Activated CD4-positive, alpha-beta T cell treated with anti-CD3 and anti-CD28 coated beads, Interleukin-2, amount 50 U/mL, for 24 hours (primary cell): ENCODE measurements at places on chromosomes 2 and 18.

DNA sequence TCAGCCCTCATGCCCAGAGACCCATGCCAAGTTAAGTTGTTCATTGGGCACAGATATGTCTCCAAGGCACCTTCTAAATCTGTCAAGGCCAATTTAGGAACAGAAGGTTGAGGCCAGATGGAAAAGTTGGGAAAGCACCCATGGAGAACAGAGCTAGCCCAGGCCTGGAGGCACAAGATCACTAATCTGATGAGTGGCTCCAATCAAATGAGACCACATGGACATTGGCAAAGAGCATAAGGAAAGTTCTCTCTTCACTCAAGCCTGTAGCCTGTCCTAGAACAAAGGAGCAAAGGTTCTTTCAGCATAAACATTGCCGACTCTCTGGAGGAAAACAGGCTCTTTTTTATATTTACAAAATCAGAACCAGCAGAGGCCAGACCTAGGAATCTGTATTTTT is 154.8 kb downstream of the RNF152 start:
- DNase-seq, result no peak

DNA sequence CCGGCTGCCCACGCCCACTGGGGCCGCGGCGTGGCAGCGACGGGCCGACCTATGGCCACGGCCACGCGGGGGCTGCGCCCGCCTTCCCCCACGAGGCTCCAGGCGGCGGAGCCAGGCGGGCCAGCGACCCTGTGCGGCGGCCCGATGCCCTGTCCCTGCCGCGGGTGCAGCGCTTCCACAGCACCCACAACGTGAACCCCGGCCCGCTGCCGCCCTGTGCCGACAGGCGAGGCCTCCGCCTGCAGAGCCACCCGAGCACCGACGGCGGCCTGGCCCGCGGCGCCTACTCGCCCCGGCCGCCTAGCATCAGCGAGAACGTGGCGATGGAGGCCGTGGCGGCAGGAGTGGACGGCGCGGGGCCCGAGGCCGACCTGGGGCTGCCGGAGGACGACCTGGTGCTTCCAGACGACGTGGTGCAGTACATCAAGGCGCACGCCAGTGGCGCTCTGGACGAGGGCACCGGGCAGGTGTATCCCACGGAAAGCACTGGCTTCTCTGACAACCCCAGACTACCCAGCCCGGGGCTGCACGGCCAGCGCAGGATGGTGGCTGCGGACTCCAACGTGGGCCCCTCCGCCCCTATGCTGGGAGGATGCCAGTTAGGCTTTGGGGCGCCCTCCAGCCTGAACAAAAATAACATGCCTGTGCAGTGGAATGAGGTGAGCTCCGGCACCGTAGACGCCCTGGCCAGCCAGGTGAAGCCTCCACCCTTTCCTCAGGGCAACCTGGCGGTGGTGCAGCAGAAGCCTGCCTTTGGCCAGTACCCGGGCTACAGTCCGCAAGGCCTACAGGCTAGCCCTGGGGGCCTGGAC is 253.2 kb downstream of the GLI2 start:
- no peak for DNase-seq

DNA sequence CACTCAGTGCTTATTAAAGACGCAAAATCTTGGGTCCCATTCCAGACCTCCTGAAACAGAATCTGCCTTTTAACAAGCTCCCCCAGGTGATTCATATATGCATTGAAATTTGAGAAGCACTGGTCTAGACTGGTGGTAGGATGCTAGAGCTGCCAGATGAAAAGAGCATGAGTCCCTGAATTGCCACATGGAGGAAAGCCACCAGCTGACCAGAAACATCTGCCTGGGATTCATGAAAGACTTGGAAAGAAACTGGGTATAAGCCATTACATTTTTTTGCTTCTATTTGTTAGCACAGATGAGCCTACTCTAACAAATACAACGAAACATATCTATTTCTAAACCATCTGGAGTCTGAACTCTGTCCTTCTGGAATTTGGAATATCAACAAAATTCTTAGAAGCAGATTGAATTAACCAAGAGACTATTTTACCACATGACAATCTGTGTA is 228.9 kb downstream of the RBM43 start:
- DNase-seq, result no peak

GRCh38 chr2:49123600-49123999 is 30.7 kb downstream of the FSHR start:
- no peak for DNase-seq

DNA sequence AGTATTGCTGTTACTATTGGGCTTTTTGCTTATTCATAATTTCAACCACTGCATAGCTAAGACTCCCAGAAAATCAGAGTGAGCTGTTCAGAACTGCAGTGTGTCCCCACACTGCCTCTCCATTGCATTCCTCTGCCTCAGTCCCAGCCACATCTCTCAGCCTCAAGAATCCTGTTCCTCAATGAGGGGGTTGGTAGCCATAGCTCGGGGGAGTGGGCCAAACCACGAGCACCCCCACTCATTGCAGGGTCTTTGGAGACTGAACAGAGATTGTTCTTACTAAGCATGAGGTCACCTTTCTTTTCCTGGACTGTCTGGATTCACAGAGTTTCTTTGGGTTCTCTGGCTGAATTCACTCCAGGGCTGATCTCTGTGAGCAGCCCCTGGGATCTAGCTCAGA is 161.1 kb downstream of the GFPT1 start:
- no peak for DNase-seq

DNA sequence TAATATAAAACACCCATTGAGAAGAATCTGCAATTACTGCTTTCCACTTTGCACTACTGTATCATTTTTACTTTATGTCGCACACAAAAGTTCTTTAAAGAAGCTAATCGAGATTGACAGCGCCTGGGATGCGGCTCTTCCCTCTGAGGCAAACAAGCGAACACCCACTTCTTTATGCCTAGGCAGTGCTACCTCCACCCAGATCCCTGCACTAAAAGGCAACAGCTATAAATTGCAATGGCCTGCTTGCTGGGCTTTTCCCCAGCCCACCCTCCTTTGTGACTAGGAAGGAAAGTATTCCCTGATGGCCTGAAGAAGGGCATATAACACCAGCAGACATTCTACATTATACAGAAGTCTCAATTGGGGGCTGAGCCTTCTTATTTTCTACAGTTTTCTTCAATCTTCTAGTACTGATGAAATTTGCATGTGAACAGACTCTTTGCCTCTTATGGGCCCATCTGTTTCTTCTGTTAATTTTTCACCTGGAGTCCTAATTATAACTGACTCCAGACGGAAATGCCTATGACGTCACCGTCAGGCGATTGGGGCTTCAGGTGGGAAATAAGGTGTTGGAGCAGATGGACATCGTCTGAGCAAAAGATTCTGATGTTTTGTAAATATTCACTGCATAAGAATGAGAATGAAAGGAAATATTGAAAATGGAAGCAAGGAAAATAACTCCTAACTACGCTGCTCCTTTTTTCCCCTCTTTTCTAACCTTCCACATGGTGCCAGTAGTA is 138.9 kb upstream of the DCC start:
- DNase-seq, result no peak

GRCh38 chr2:233968556-233968955 is 51.4 kb downstream of the TRPM8 start:
- no peak for DNase-seq

GRCh38 chr2:207624185-207625013 is 795 bp downstream of the METTL21A start:
- peak; percentile 39 for DNase-seq
